ENCODE measurements at places on chromosomes 16 and 17.
A peak's percentile ranks its signal among the peaks of the same experiment; 100 is the strongest.

GRCh38 chr17:36204724-36205500, 6.0 kb upstream of the CCL4L2 start:
- DNase-seq: no peak

GRCh38 chr17:41629826-41630670, 5.7 kb upstream of the KRT17 start:
- DNase-seq: no peak

- DNase-seq: no peak
Measured at GRCh38 chr16:8920645-8921346, 38.6 kb downstream of the LITAFD start.

DNA sequence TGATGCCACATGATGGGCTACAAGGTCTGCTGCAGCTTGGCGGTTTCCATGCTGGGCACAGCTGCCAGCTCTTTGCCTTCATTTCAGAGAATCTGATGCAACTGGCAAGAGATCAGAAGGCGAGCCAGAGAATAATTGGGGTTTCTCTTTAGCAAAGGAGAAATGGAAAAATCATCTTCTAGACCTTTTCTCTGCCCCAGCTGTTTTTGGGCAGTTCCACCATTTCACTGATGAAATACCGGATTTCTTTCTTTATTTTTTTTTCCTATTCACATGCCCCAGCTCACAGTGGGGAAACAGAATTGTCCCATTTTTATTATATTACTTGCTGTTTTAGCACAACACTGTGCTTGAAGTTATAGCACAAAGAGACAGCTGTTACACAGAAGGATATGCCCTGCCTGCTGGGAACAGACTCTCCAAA, 439.3 kb upstream of the GOT2 start:
- DNase-seq: no peak

GRCh38 chr16:25798065-25798464, 106.3 kb downstream of the HS3ST4 start:
- DNase-seq: no peak

DNA sequence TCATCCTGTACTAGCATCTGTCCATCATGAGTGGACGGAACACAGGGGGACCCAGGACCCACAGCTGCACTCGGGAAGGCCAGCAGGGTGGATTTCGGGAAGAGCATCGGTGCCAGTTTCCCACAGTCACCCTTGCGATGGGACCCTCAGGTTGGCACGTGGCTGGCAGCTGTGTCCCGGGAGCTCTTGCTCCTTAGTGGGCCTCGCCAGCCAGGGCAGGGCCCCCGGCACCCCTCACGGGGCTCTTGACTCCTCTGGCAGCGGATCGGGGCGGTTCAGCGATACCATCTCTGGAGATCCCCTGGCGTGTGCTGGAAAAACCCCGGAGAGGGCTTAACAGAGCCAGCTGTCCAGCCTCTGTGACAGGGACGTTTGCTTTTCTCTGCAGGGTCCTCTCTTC, 9.2 kb downstream of the CAPN15 start:
- no peak for DNase-seq

- no peak for DNase-seq
Measured at GRCh38 chr17:82231312-82231561, 2.4 kb downstream of the SLC16A3 start.

DNA sequence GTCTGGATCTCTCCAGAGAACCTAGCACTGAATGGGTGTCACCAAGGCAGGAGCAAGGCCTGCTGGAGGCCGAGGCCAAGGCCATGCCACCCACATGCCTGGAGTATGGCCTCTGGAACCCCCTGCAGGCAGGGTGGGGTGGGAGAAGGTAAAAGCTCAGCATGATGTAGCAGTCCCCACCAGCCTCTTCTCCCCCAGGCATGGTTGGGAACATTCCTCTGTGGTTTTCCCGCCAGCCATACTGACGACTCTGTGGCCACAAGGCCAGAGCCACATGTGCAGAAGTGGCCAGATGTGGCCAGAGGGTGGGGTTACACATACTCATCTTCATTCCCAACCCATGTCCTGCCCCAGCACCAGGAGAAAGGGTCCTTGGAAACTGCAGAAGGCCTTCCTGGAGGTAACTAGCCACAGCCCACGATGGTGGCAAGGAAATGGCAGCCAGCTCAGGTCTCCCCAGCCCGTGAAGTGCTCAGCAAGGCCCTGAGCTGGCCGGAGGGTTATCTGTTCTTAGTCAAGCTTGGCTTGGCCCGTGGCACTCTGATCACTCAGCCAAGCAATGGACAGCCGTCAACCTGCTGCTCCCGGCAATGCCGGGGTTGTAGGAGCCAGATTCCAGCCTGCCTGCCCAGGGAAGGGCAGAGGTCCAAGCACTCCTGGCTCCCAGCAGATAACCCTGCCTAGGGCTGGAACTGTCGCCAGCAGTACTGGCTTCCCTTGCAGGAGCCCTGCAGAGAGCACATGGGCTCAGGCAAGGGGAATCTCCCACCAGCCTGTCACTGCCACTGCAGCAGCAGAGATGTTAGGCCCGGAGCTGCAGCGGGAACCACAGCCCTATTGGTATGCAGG, 26.1 kb downstream of the HDAC5 start:
- DNase-seq: no peak

- DNase-seq: no peak
Measured at GRCh38 chr17:13589658-13590057, 12.1 kb downstream of the HS3ST3A1 start.

DNA sequence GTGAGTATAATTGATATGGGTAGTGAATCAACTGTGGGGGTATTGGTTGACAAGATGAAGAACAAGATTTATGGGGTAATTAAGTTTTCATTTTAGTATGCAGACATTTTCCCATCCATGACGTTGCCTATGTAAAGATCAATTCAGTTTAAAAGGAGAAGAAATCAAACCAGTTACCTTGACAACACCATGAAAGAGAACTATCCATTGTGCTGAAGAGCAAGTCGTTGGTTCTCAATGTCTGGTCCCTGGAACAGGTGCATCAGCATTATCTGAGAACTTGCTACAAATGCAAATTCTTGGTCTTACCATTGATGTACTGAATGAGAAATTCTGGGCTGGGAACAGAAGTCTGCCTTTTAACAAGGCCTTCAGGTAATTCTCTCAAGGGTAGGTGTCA, 801 bp upstream of the OR4D2 start:
- no peak for DNase-seq

GRCh38 chr17:69339937-69340336, 13.0 kb upstream of the ABCA5 start:
- DNase-seq: no peak

DNA sequence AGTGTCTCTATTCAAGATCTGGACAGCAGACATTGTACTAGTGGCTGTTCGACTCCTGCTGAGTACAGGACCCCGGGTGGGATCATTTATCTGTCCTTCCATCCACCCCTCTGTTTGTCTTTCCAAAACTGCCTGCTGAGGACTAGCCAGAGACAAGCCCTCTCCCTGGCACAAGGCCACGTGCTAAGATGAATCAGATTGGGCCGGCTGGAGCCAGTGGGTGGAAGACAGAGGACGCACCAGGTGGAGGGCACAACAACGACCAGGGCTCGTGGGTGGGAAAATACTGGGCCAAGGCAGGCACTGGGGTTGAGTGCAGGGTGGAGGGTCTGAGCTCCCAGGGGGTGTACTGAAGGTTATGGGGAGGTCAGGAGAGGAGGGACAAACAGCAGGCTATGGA, 1.4 kb upstream of the CA7 start:
- DNase-seq: no peak

- no peak for DNase-seq
Measured at GRCh38 chr17:1126801-1127550, 52.8 kb downstream of the ABR start.

GRCh38 chr17:67801626-67802175, 23.6 kb upstream of the BPTF start:
- DNase-seq: no peak

GRCh38 chr16:57462209-57462977, at the start of gene POLR2C:
POLR2C (plus strand) TSS chr16:57462679; CDS start chr16:57462725, 46 bp downstream.
- DNase-seq: peak; percentile 89

GRCh38 chr17:68184141-68184571, 63.7 kb upstream of the AMZ2 start:
- no peak for DNase-seq

DNA sequence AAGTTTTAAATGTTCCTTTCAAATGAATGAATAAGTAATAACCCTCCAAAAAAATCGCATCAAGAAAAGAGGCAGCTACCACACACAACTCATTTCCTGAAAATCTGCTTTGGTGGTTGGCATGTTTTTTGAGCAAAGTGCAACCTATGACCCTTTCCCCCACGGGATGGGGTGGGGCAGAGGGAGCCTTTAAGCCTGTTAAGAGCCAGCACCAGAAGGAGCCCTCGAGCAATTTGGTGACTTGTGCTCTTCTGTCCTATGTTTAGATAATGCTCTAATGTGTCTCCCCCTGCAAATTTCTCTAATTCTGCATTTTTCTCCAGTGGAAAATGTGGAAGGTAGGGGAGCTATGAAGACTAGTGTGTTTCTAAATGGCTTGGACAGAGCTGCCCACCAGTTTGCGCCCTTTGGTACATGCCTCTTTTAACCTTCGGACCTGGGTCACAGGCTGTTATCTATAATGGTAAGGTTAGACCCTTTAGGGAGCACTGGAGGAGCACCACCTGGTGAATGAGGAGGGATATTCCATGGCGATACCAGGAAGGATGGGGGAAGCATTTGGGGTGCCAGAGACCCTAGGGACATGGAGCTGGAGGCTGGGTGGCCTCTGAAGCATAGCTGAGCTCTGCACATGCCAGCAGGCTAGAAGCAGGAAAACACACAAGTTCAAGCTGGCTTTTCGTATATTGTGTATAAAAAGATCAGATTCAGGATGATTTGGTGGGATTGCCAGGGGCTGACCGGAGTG, 1.6 kb downstream of the PYCARD start:
- peak; percentile 51 for DNase-seq

GRCh38 chr16:21194771-21195301, 16.5 kb downstream of the ZP2 start:
- no peak for DNase-seq

- DNase-seq: peak; percentile 74
Measured at GRCh38 chr17:45098869-45099616, 33.3 kb downstream of the PLCD3 start.

- DNase-seq: peak; percentile 61
Measured at GRCh38 chr17:7213895-7214299, 5.7 kb downstream of the DLG4 start.

DNA sequence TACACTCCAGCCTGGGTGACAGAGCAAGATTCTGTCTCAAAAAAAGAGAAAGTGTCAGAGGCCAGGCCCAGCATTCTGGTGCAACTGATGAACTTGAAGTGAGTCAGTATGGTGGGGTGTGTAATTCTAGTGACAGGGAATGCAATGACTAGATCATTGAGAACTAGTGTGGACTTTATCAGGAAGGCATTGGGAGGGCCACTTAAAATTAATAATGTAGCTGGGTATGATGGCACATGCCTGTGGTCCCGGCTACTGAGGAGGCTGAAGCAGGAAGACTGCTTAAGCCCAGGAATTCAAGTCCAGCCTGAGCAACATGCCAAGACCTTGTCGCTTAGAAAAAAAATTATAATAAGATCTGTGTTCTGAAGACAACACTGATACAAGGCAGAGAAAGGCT, 90.8 kb downstream of the STX8 start:
- no peak for DNase-seq

- DNase-seq: no peak
Measured at GRCh38 chr16:83830769-83831455, 23.1 kb downstream of the HSBP1 start.

DNA sequence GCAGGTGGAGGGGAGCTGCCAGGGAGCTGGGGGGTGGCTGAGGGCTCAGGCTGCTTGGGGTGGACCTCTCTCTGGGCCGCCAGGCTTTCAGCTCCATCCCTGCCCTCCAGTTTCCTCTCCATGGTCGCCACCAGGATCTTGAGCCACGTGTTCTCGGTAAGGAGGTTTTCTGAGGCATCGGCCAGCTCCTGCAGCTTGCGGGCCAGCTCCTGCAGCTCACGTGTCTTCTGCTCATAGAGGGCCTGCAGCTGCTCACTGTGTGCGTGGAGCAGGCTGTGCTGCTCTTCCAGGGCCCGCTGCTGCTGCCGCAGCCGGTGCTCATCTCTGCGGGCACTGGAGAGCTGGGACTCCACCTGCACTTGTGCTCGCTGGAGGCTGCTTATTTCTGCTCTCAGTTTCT, 11.0 kb downstream of the SNN start:
- DNase-seq: no peak

GRCh38 chr17:7132511-7133094, 18.0 kb upstream of the ASGR2 start:
- peak; percentile 74 for DNase-seq

GRCh38 chr17:44599298-44600175, 42.3 kb downstream of the FZD2 start:
- no peak for DNase-seq

DNA sequence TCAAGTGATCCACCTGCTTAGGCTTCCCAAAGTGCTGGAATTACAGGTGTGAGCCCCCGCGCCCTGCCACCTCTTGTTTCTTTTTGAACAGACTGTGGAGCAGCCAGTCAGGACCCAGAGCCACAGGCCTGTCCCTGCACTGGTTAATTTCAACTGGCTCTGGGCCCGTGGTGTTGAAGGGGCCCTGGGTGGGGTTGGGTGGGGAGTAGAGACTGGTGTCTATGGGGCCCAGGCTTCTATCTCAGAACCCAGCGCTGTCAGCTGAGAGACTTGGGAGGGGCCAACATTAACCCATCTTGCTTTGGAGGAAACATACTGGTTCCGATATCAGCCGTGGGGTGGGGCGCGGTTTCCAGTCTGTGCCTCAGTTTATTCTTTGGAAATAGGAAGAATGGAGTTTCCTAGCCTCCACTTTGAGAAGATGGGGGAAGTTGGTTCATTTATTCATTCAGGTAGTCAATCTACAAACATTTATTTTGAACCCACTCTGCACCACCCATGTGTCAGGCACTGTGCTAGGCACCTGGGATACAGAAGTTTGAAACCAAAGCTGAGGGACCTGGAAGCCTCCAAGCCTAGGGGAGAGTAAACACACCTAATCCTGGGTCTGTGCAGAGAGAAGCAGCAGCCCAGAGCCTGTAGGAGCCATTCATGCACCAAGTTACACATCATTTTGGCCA, 15.5 kb upstream of the SLC4A1 start:
- no peak for DNase-seq

DNA sequence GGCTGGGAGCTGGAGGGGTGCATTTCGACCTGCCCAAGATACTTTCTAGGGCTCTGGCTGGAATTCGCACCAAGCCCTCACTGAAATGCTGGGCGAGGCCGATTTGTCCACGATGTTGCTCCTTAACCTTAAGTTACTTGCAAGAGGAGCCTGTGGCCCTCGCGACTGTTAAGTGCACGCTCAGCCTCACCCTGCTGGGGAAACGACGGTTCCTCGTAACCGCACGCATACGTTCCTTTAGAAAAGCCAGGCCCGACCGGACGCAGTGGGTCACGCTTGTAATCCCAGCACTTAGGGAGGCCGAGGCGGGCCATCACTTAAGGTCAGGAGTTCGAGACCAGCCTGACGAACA, 607 bp upstream of the NCOR1 start:
- no peak for DNase-seq

GRCh38 chr17:330993-331701, 21.5 kb downstream of the RPH3AL start:
- peak; percentile 50 for DNase-seq

GRCh38 chr16:79537584-79537983, 63.0 kb downstream of the MAF start:
- DNase-seq: no peak

DNA sequence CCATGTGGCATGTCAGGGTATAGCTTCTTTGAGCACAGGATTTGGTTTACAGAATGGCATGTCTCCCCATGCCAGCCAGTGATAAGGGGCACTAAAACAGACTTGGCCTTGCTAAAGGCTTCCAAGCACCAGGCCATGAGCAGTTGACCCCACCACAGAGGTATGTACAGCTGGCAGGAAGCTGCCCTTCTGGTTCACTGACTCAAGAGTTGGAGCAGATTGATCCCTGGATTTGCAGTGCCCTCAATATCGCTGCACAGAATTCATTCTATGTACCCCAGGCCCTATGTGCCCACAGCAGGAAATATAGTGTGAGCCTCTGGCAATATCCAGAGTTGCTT, 24.3 kb downstream of the HLF start:
- DNase-seq: no peak
